Smooth muscle cell of trachea (primary cell): ENCODE measurements at places on chromosomes 13 and 19. TPM values are rescaled to one million over a fixed set of nuclear protein-coding genes. Genes with fewer than 3 reads are reported as not detected.

CYP2A6 gene
- not detected in 2 replicates for total RNA-seq

C19orf38 gene
- total RNA-seq, result 0.58 and 1.7 TPM in 2 replicates

CTXN1 gene
- total RNA-seq, result 1.7 and 2.5 TPM in 2 replicates

NXNL1 gene
- not detected in 2 replicates for total RNA-seq

LAMP1 gene
- total RNA-seq, result 161 and 319 TPM in 2 replicates

ZNF607 gene
- total RNA-seq, result 6.8 and 7.4 TPM in 2 replicates

ZNF836 gene
- total RNA-seq, result 8.7 and 10.8 TPM in 2 replicates

ZNF431 gene
- total RNA-seq, result 2.9 and 3.1 TPM in 2 replicates
